ENCODE measurements at places on chromosomes 6 and 20.

DNA sequence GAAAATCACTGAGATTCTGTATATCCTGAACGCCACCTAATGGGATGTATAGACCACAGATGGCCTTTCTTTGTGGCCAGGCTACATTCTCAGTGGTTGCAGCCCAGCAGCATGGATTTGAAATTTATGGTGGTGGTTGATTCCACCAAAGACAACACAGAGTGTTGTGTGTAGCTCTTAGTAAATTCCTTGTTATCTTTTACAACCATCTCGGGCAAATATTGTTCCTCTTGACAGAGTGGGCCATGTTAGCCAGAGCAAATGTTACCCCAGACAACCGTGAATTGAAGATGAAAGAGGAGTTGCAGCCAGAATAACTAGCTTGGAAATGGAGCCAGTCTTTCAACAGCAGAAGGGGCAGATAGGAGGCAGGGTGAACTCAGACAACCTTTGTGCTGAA is 39.5 kb downstream of the SLC24A3 start:
- DNase-seq, result no peak

DNA sequence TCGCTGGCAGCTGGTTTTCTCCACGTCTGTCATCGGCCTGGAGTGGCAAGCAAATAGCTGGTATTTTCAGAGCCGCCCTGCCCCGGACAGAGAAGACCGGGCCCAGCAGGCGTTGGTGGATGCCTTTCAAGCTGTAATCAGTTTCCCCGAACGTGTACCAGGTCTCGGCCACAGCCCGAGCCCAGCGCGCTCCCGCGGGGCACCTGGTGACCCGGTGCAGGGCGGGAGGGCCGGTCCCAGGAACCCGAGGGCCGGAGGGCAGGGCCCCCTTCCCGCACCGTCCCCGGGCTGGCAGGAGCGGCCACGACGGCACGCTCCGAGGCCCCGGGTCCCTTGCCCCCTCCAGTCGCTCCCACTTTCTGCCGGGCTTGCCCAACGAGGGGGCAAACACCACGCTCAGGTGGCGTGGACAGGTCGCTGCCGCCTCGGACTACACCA is 348 bp upstream of the PYGB start:
- DNase-seq, result no peak

GRCh38 chr6:137765059-137765458 is 102.0 kb upstream of the TNFAIP3 start:
- no peak for DNase-seq

GRCh38 chr6:31822036-31822821 is 5.3 kb upstream of the HSPA1B start:
- DNase-seq, result peak; percentile 45

DNA sequence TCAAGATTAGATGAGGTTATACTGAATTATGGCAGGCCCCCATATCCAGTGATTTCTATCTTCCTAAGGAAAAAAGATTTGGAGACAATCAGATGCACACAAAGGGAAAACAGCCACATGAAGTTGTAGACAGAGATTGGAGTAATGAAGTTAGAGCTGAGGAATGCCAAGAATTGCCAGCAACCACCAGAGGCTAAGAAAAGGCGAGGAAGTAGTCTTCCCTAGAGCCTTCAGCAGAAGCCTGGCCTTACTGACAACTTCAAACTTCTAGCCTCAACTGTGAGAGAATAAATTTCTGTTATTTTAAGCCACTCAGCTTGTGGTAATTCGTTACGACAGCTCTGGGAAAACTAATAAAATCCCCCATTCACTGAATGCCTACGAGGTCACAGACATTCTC is 473.9 kb downstream of the COL12A1 start:
- no peak for DNase-seq

GRCh38 chr6:158103228-158103627 is 64.8 kb downstream of the SERAC1 start:
- DNase-seq, result no peak

DNA sequence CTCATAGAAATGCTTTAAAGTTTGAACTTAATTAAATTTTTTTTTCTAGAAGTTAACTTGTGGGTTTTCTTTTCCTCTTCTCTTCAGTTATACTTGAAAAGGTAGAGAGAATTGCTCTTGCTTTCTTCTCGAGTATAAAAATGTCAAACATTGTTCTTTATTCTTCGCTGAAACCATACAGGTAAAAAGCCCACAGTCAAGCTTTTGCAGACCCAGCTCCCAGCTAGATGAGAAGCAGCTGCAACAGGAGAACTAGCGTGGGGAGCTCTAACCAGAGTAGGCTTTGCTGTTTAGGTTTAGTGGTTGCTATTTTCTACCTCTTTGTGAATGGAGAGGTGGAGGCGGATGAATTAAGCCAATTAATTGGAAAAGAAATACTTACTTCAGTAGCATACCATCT is 102.7 kb downstream of the JARID2 start:
- no peak for DNase-seq

DNA sequence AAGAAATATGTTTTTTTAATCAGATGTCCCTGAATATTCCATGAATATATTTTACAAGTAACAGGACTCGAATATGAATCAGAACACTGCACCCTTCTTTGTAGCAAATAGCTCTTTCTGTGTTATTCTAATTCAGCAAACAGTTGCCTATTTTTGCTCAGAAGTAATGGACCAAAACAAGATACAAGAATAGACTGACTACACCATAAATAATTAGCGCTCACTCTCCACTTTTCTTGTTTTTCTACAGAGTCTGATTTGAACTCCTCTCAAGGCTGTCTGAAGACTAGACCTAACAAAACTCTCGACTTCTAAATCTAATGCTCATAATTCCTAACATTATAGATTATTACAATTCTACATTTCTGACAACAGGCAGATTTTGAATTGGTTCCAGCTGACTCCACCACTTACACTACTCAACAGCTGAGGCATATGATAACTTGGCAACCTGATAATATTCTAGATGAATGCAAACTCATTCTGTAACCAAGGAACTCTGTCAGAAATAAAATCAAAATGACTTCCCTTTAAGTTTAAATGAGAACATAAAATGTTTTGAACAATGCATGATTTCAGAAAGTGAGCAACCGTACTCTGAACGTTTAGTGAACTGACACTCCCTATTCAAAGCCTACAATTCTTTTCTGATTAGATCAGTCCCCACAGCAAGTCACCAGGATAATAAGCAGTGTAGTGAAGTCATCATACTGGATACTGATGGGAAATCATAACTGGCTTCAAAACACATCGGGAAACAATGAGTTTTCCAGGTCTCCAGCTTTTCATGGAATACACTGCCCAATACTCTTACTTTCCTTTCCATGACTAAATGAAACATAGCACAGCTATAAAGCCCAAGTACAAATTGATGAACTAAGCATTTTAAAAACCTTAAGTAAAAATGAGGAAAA is 114.2 kb upstream of the BEND6 start:
- no peak for DNase-seq

GRCh38 chr20:3802524-3803239 is 6.6 kb downstream of the CDC25B start:
- DNase-seq, result no peak

GRCh38 chr20:19022791-19023448 is 189.5 kb upstream of the SLC24A3 start:
- no peak for DNase-seq

- DNase-seq, result no peak
Observed at GRCh38 chr6:77650098-77650663, 2.7 kb upstream of the MEI4 start.

GRCh38 chr20:4545526-4545925 is 176.2 kb upstream of the PRND start:
- no peak for DNase-seq

DNA sequence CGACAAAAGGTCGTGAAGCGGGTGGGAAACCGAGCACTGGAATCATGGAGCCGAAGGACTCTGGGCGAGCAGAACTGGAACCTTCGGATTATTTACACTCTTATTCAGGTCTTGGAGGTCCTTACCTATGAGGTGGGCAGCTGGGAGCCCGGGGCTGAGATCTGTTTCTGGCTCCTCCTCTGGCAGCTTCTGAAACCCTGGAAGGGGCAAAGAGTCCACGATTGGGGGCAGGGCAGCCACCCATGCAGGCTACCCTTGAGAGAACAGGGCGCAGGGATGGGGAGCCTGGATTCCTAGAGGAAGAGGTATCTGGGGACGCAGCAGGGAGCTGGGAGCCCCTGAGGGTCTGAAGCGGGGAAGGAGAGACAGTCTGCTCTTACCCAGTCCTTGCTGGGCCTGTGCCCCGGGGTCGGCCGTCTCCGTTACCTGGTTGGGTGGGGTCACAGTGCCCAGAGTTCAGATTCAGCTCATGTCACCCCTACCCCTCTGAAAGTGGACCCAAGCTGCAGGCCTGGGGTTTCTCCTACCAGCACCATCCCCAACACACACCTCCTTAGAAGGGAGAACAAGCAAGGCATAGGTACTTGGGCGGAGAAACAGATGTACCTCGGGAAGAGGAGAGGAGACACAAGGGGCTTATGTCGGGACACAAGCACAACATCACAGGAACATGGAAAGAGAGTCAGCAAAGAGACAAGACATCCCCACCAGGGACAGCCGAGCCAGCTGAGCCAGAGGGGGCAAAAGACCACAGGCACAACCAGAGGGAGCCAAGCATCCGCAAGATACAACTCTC is 592 bp downstream of the LTB start:
- DNase-seq, result no peak

DNA sequence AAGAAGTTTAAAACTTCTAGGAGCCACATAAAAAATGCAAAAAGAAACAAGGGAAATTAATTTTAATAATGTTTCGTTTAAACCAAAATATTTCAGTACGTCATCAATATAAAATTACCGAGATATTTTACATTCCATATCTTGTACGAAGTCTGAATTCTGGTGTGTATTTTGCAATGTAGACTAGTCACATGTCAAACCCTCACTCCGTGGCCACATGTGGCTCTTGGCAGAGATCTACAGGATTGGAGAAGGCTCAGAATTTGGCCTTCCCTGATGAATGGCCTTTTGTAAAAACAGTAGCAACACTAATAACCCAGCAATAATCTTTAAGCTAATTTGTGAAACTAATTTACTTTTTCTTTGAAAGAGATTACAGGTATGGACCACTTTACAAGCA is 217.1 kb downstream of the PRL start:
- DNase-seq, result no peak

DNA sequence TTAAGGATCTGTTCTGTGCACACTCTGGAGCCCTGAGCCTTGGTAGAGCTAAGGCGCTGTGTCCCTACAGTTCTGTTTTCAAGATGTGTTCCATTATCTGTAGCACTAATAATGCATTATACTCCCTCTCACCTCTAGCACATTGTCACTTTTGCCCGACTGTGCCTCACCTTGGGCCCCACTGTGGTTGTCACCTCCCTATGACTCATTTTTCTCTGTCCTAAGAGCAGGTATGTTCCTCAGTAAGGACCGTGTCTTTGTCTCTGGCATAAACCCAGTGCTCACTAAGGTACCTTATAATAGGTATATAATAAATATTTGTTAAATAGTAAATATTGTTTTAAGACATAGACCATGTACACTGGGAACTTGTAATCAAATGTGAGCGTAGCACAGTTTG is 942.5 kb upstream of the CITED2 start:
- no peak for DNase-seq

DNA sequence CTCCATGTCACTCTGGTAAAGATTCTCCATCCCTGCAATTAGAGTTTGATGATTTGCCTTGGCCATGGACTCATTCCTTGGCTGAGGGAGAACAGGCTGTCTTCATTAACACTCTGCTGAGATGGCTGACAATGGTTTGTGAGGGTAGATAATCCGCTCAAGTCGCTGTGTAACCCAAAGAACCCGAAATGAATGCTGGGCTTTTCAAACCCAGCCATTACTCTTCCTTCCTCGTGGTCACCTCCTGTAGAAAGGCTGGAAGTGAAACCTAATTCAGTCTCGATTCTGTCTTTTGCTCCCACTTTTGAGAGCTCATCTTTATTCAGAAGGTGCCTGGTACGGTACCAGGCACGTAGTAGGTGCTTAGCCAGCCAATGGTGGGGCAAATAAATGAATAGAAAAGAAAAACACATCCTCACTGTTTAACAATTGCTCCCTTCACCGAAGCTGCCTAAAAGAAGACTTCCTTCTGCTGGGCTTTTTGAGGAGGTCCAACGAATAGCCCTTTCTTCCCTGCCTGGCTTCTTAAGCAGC is 190.2 kb downstream of the BCAS1 start:
- no peak for DNase-seq

- DNase-seq, result no peak
Observed at GRCh38 chr6:18507561-18507960, 120.4 kb downstream of the RNF144B start.

GRCh38 chr6:167805349-167806060 is 21.2 kb upstream of the AFDN start:
- no peak for DNase-seq

- DNase-seq, result no peak
Observed at GRCh38 chr6:87104667-87105066, 9.8 kb upstream of the CGA start.

GRCh38 chr6:106630366-106630765 is 988 bp downstream of the QRSL1 start:
- no peak for DNase-seq

GRCh38 chr6:134082191-134082590 is 29.8 kb upstream of the SLC2A12 start:
- DNase-seq, result no peak

DNA sequence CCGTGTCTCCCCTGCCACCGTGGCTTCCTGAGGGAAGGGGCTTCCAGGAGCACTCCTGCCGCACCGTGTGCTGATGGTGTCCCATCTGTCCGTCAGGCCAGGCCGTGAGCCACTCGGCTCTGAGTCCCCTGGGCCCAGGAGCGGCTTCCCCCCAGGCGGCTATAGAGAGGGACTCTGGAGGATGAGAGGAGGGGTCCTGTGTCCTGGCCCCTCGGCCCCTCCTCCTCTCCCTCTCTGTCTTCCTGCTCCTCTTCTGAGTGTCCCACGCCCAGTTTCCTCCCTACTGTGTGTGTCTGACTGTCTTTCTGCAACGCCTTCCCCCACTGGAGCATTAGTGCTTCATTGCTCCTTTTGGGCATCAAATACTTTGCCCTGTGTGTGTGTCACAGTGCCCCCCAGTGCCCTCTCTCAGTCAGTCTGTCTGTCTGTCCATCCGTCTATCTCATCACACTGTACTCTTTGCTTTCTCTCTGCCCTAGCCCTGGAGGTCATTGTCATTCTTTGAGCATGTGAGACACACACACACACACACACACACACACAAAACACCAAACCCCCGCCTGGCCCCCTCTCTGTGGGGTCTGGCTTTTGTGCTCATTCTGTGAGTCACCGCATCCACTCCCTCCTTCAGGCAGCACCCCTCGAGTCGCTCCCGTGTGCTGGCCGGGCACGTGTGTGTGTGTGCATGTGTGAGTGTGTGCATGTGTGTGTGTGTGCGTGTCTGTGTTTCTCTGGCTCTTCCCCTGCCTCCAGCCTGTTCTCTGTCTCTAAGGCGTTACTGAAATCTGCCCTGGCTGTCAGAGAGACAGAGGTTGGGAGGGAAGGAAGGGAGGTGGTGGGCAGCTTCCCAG is 71.9 kb downstream of the SRC start:
- no peak for DNase-seq

- no peak for DNase-seq
Observed at GRCh38 chr6:122412001-122412400, 12.5 kb downstream of the HSF2 start.

GRCh38 chr6:74656453-74656852 is 549.4 kb downstream of the COL12A1 start:
- DNase-seq, result no peak
